Stimulated activated CD8-positive, alpha-beta memory T cell treated with anti-CD3 and anti-CD28 coated beads, Interleukin-4, amount 100 ng/mL, for 48 hours (primary cell): ENCODE measurements at places on chromosomes 12 and 14.

DNA sequence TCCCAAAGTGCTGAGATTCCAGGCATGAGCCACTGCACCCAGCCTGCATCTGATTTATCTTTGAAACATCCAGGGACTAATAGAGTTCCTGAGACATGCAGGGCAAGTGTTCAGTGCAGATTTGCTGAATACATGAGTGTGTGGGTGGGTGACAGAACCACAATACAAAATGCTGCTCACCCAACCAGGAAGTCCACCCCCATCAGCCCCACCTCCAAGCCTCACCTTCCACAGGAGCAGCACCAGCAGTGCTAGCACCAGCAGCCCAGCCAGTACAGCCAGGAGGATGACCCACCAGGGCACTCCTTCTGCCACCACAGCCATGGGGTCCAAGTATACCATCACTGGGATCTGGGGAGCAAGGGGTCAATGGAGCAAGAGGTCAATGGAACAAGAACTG lies 20.0 kb downstream of the ITGA7 start:
- DNase-seq: peak; percentile 58

DNA sequence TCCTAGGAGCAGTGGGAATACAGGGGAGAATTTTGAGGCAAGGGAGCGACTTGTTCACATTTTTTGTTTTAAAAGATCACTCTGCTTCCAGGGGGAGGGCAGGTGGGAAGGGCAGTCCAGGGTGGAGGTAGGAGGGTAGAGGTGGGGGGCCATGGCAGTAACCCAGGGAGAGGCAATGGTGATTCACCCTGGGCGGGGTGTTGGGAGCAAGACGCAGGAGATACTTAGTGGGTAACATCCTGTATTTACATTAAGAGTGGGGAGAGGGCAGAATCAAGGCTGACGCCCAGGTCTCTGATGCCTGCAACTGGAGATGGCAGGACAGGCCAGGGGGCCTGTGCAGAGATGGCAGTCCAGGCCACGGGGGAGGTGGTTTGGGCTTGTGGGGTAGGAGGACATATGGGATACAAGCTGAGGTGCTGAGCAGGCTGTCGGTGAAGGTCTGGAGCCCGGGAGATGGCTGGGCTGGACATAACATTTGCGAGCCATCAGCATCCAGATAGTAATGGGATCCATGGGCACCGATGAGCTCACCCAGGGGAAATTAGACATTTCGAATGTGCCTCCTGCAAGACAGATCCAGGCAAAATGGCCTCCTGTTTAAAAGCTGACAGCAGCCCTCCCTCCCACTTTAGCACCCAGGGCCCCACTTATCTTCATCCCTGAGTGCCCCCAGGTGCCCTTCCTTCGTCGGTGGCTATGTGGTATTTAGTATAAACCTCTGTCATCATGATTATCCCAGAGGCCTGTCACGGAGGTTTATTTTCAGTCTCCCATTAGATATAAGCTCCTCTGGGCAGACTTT lies 9.3 kb downstream of the EML1 start:
- DNase-seq: no peak

DNA sequence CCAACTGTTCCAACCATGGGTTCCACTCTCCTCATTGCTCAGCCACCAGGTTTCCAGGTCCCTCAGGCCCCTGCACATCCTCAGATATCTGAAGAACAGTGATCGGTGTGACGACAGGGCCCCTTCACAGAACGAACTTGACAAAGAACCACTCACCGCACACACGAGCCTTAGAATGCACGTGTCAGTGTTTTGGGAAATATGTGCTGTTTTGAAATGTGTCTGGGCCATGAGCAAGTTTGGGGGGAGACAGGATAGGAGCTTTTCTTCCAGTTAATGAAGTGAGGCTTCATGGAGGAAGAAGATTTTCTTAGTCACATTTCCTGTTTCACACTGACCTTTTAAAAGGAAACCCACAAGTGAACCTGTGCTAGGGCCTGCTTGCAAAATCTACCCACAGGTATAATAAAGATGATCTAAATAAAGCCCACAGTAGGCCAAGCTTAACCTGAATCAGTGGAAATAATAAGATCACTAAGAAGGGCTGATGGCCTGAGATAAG lies 58.6 kb downstream of the ZFP36L1 start:
- peak; percentile 61 for DNase-seq

- no peak for DNase-seq
These were observed 17.5 kb downstream of the YBX3 start for GRCh38 chr12:10705655-10706054.

GRCh38 chr14:89137526-89138163 lies 279.4 kb downstream of the FOXN3 start:
- no peak for DNase-seq
